ENCODE measurements at places on chromosomes 4 and X. TPM values are rescaled to one million over a fixed set of nuclear protein-coding genes. Genes with fewer than 3 reads are reported as not detected.

The PAGE2B gene
- total RNA-seq = not detected

The OPN1LW gene
- not detected for total RNA-seq

The ADGRG2 gene
- total RNA-seq = 9.3 TPM

The SCRG1 gene
- not detected for total RNA-seq

The NKX3-2 gene
- total RNA-seq = 0.14 TPM

The PPEF2 gene
- not detected for total RNA-seq

The BEX2 gene
- total RNA-seq = 9.3 TPM

The REPS2 gene
- total RNA-seq = 1.5 TPM

The GLOD5 gene
- total RNA-seq = not detected

The RBMX gene
- total RNA-seq = 220 TPM
